ENCODE measurements at places on chromosomes 16 and 17.

- DNase-seq: no peak
Measured at GRCh38 chr17:57296231-57296630, 39.9 kb downstream of the MSI2 start.

GRCh38 chr16:13307255-13307654, 405.9 kb downstream of the SHISA9 start:
- peak; percentile 15 for DNase-seq

- DNase-seq: peak; percentile 80
Measured at GRCh38 chr17:78779850-78780249, 2.2 kb downstream of the CYTH1 start.

- no peak for DNase-seq
Measured at GRCh38 chr16:67942200-67942509, 1.8 kb downstream of the LCAT start.

- DNase-seq: no peak
Measured at GRCh38 chr17:66941249-66941648, 23.3 kb upstream of the CACNG4 start.
